ENCODE measurements at places on chromosomes 12 and 14.

GRCh38 chr12:70806043-70806442, 114.5 kb downstream of the PTPRR start:
- no peak for DNase-seq

GRCh38 chr12:109670731-109671130, 42.9 kb upstream of the FAM222A start:
- DNase-seq, result no peak

GRCh38 chr12:12381982-12382381, 25.1 kb downstream of the BORCS5 start:
- DNase-seq, result no peak

- no peak for DNase-seq
Measured at GRCh38 chr12:7884689-7885088, 12.0 kb upstream of the SLC2A14 start.

GRCh38 chr12:124797321-124797720, 66.3 kb downstream of the SCARB1 start:
- DNase-seq, result no peak

DNA sequence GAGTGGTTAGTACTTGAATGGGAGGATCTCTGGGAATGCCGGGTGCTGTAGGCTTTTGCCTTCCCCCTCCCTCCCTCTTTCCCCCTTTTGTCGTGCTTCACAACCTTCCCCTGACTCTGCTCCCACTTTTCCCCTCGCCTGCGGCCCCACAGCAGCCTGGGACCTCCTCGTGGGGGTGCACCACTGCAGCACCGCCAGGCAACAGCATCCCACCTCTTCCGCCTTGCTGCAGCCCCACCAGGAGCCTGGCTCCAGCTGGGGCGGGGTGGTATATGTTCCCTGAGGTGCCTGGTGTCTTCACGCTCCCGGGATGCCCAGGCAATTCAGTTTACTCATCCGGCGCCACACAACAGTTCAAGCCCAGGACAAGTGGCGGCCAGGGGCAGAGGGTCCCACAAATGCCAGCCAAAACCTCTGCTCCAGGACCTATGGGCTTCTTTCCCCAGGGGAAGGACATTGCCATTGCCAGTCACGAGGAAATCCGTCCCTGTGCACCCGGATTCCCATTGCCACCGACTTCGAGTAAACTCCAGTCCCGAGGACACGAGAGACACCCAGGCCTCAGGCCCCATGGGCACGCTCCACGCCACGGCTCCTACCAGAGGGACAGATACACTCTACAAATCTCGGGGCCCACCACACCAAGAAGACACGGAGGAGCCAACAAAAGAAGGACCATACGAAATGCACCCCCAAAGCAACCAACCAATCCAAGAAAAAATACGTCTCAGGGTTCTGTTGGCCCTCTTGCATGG, 181.7 kb downstream of the ALG10 start:
- DNase-seq, result no peak

GRCh38 chr12:24902511-24903328, 46.2 kb downstream of the BCAT1 start:
- no peak for DNase-seq

DNA sequence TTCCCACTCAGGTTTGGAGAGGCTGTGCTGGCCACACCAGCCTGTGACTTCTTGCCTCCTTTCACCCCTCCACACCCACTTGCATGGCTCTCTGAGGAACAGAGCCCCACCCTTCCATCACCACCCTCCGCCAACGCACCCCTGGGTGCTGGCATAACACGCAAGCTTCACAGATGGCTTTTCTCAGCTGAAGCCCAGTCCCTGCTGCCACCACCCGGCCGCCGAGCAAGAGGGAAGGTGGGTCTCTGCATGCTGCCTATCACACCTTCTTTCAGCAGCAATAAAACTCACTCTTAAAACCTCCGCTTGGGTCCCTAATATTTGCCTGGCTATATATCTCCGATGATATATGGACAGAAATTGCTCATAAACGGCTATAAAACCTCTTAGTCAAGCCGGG, 41.6 kb downstream of the SMUG1 start:
- no peak for DNase-seq

GRCh38 chr12:131379738-131380137, 331.2 kb upstream of the SFSWAP start:
- no peak for DNase-seq

GRCh38 chr12:4979737-4980136, 63.9 kb upstream of the KCNA5 start:
- DNase-seq, result no peak

DNA sequence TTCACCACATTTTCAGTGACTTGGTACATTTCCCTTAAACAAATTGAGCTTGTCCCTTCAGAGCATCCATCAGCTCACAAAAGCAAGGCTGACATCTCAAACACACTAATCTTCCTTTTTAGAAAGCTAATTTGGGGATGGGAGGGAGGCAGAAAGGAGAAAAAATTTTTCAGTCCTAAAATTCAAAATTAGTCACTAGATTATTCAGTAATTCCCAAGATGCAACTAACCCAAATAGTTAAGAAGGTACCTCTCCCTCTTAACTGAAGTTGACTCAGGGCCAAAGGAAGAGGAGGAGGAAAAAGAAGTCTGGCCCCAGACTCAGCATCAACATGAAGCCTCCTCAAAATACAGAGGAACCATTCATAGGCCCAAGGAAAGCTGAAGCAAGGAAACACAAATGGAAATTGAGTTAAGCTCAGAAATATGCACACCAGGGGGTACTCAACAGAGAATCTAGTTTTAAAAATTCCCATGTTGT, 21.7 kb downstream of the CBX5 start:
- DNase-seq, result no peak

GRCh38 chr12:80830533-80831088, 107.1 kb downstream of the LIN7A start:
- DNase-seq, result no peak

- DNase-seq, result no peak
Measured at GRCh38 chr12:11059784-11060183, 2.3 kb downstream of the TAS2R46 start.

DNA sequence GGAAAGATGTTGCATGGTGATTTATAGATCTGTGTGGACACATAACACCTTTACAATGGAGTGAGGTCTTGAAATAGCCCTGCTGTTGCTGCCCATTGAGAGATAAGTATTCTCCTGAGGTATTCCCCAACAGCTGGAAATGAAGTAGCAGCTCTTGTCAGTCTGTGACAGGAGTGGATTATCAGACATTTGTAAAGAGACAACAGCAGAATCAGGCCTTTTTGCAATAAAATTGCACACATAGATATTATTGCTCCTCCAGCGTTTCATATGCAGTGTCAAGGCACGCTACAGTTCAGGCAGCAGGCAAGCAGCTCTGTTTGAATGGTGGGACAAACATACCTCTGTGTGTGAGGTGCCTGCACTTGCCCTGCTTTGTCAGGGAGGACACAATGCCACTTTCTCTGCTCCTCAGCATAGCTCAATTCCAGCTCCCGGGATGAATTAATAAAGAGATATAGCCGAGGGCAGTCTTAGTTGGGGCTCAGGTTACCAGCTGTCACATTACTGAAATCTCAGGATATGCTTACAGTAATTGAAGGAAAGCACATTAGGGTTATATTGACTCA, 49.4 kb downstream of the BICD1 start:
- no peak for DNase-seq

GRCh38 chr14:24880689-24881088, 169.3 kb downstream of the STXBP6 start:
- DNase-seq, result no peak

- no peak for DNase-seq
Measured at GRCh38 chr12:79778802-79779448, 88.2 kb upstream of the PAWR start.

GRCh38 chr14:43651185-43651787, 855.8 kb downstream of the FSCB start:
- DNase-seq, result no peak

DNA sequence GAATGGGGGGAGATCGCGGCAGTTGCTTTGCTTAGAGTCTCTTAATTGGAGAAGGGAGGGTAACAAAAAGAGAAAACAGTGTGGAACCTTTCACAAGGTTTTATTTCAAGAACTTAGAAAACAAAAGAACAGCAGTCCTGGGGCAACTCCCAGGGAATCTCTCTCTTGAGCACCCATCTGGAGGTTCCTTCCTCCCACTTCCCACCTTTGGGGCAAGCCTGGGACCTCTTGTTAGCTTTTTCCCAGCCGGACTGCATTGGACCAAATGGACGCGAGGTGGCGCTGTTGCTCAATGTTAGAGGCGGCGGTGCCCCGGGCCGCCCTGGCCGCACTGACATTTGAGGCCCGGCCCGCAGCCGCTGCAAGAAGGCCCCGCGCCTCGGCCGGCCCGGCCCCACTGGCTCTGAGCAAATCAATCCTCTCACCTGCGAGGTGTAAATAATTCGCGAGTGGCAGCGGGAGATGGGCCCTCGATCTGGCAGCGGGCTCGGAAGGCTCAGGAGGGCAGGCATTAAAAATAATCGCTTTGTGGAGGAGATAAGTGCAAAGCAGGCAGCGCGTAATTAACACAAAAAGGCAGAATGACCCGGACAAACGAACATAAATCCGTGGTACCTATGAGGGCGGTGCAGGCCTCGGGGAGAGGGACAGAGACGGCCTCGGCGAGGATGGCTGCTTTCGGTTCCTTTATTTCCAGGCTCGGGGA, 2.8 kb upstream of the HOXC8 start:
- DNase-seq, result peak; percentile 30

DNA sequence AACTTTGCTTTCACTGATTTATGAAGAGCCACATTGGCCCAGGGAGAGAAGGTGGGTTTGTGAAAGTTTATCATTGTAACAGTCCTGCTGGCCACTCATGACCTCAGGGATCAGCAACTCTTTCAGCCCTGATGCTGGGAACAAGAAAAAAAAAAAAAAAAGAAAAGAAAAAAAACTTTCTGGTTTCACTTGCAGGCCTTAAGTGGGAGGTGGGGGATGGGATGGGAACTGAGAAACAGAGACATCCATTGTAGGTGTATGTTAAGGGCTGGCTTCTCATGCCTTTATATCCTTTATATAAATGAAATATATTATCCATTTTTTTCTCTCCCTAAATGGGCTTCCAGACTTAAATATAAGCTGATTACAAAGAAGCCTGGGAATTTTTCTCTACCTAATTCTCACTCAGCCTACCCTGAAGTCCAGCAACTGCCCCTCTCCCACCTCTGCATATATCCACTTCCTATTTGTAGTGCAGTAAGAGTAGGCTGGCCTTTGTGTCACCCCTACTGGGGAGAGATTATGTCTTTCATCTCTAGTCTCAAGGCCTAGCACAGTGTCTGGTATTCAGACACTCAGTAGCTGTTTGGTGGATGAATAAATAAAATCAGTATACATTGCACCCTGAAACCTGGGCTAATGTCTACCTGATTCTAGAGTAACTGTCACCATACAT, 187.1 kb downstream of the KICS2 start:
- no peak for DNase-seq

DNA sequence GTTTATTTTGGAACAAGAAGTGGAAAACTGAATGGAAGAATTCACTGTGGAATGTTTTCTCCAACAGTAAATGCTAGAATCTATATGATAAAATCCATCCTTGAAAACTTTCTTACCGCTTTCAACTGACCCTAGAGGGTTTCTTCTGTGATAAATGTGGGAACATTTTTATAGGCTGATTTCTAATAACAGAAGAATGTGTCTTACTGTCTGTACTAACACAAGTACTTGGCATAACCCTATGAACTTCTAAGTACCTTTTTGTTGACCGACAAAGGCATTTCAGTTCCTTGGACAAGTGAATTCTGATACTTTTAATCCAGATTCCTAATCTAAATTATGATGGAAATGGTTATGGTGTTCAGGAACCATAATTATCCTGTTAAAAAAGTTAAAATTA, 1109.7 kb upstream of the FLRT2 start:
- DNase-seq, result no peak

DNA sequence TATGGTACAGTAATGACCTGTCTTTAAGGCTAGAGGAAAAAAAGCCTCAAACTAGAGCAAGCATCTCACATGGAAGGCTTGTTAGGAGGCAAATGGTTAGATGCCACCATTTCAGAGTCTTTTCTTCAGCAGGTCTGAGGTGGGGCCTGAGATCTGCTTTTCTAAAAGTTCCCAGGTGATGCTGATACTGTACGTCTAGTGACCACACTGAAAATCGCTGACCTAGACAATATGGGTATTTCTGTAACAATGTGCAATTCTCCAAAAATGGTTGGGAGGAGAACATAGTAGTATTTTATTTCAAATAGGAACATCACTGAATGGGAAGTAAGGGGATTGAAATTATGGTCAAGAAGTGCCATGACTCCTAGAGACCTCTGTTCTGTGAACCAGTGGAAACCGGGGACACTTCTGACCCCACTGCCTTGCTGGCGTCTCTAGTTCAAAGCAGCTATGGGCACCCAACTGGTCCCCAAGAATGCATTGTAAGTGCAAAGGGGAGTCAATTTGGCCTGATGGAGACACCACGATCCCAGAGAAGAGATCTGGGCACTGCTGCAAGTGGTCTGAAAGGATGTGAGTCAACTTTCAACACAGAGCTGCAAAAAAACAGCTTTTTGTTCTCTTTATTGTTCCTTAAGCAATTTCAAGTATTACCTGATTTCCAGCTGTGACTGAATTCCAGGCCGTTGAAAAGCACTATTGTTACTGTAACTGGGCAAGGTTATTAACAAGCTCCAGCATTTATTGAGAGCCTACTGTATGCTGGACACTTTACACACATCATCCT, 54.4 kb upstream of the PLEKHG7 start:
- no peak for DNase-seq

GRCh38 chr12:91105807-91106206, 5.5 kb downstream of the LUM start:
- DNase-seq, result no peak

GRCh38 chr12:16238661-16239060, 38.8 kb downstream of the SLC15A5 start:
- no peak for DNase-seq

GRCh38 chr12:57712701-57713100, 18.8 kb downstream of the OS9 start:
- no peak for DNase-seq

DNA sequence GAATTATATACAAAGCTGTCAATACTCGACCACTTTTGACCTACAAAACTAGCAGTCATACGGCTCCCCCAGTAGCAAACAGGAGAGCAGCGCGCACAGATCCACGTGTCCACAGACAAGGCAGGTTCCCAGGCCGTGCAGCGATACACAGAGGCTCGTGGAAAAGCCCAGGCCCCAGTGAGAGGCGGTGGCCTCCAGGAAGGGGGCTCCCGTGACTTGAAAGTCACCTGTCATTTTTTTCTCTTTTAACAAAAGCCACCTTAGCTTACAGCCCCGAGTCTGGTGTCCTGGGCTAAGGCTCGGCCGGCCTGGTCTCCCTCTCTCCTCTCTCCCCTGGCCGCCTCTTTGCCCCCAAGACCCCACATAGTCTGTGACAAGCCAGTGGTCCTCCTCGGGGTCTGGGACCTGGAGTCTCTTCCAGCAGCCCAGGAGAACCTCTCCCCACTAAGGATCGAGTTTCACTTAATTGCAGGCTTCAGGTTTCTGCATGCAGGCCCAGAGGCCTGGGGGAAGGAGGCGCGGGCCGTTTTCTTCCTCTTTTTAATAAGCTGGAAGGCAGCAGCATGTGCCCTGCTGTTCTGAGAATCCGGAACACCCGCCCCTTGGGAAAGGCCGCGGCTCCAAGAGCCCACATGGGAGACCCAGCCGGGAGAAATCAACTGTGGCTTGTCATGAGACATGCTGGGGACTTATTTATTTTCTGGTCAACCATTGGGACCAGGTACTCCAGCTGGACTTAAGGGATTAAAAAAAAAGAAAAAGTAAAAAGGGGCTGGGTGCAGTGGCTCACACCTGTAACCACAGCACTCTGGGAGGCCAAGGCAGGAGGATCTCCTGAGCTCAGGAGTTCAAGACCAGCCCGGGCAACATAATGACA, 15.9 kb downstream of the NCOR2 start:
- no peak for DNase-seq

GRCh38 chr14:99779751-99780150, 13.5 kb upstream of the EML1 start:
- DNase-seq, result no peak

Measured in amniotic stem cell (primary cell).